ENCODE measurements at places on chromosomes 13 and 19.

DNA sequence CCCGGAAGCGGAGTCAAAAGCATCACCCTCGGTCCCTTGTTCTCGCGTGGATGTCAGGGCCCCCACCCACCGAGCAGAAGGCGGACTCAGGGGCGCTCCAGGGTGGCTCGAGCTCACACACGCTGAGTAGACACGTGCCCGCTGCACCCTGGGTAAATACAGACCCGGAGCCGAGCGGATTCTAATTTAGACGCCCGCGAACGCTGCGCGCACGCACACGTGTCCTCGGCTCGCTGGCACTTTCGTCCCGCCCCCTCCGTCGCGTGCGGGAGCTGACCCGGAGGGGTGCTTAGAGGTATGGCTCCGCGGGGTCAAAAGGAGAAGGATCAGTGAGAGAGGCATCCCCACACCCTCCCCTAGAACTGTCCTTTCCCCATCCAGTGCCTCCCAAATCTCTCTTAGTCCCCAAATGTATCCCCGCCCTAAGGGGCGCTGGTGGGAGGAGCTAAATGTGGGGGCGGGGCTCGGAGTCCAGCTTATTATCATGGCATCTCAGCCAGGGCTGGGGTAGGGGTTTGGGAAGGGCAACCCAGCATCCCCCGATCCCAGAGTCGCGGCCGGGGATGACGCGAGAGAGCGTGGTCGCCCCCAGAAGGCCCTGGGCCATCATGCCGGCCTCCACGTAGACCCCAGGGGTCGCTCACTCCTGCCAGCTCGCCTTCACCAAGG is 451 bp upstream of the ICAM5 start:
- peak; percentile 74 for DNase-seq

- DNase-seq = no peak
Measured at GRCh38 chr19:6849876-6850275, 37.5 kb upstream of the ADGRE1 start.

GRCh38 chr13:110409581-110409992 is 102.5 kb downstream of the COL4A2 start:
- no peak for DNase-seq

- no peak for DNase-seq
Measured at GRCh38 chr13:87942205-87942604, 271.0 kb downstream of the SLITRK5 start.

Measured in CD4-positive, alpha-beta T cell treated with Interferon alpha-2 for 1 hour (primary cell).